ENCODE measurements at places on chromosomes 1 and 21.
A peak's percentile ranks its signal among the peaks of the same experiment; 100 is the strongest.

DNA sequence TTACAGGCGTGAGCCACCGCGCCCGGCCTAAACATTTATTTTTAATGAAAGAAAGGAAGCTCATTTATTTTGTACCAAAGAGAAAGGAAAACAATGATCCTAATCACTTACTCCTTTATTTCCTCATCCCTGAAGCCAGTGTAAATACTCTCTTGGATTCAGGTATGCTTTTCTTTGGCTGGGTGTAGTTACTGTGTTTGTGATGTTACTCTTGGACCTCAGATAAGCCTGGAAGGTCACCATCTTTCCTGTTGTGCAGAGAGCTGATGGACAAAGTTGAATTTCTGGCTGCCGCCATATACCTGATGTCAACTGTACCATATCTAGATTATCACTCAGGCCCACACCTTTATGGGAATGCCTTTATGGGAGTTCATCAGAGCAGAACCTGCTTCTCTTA lies 35.4 kb upstream of the FOXE3 start:
- DNase-seq: no peak

DNA sequence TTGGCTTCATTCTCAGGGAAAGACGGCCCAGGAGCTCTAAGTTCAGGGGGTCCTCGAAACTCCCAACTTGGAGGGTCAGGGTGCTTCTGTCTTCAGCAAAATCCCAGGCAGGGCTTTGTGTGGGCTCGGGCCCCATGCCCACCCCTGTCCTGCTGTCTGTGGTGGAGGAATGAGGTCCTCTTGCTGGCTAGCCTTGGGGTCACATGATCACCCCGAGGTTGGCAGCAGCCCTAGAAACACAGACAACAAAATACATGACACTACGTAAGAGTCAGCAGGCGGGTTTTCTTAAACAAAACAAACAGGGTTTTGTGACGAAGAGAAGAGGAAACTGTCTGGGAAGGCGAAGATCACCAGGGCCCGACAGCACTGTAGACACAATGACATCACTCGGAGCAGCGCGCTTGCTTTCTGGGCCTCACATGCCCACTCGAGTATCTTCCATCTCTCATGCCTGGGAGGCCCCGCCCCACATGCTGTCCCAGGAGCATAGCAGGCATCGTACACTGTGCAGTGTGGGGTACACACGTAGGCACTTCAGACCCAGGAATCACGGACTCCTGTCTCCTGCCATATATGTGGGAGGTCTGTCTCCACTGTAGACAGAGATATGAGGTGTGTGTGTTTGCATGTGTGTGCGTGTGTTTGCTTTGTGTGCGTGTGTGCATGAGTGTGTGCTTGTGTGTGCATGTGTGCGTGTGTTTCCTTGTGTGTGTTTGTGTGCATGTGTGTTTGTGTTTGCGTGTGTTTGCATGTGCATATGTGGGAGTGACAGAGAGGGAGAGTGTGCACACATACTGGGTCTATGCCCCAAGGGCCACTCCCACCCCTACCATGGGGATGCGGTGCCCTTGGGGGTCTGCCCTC lies 94.7 kb downstream of the SIK1 start:
- DNase-seq: no peak

GRCh38 chr1:179935909-179936496 lies 18.6 kb upstream of the CEP350 start:
- no peak for DNase-seq

GRCh38 chr1:83058327-83058726 lies 940.6 kb downstream of the TTLL7 start:
- DNase-seq: no peak

DNA sequence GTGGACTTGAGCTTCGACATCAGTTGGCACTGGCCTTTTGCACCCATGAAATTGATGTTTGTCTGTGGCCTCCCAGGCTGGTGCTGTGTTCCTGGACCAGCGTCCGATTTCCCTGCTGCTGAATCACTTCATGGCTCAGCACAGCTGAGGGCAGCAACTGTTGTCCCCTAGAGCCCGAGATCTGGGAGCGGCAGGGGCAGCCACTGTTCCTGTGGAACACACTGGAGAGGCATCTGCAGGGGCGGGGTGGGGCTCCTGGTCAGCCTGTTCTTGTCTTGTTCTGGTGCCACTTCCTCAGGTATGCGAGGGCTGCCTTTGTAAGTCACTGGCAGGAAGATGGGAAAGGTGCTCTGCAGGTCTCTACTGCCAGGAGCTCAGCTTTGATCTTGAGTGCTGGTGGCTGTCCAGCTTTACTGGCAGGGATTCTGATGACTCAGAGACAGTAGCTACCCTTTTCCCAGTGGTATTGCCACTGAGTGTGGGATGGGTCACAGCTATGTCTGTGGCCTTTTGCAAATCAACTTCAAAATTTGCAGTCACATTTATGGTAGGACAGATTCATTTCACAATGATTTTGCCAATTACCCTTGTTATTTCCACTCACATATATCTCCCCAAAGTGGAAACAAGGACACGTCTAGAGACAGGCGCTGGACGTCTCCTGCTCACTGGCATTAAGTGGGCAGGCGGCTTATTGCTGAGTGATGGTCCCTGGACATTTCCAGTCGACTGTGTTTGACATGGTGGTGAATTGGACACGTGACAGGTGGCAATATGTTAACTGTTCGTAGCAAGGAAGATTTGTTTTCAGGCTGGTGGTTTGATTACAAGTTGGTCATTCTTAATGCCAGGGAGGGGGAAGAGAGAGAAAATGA lies 15.3 kb downstream of the AGPAT3 start:
- no peak for DNase-seq

- DNase-seq: no peak
Measured at GRCh38 chr1:9373619-9374018, 80.9 kb downstream of the SPSB1 start.

DNA sequence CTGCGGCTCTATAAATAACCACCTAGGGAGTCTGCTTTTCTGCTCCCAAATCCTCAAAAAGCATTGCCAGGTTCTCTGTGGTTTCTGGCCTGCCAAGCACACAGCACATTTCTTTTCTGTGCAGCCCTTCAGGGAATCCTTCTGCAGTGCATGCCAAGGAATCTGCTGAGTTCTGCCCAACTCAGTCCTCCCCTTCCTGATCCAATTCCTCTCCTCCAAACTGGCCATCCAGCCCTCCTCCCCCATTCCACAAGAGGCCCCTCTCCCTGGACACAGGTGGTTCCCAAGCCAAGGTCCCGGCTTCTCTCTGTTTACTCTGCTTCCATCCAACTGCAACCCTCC lies 61.8 kb downstream of the HIVEP3 start:
- no peak for DNase-seq

- no peak for DNase-seq
Measured at GRCh38 chr1:99749504-99750347, 16.7 kb downstream of the FRRS1 start.

DNA sequence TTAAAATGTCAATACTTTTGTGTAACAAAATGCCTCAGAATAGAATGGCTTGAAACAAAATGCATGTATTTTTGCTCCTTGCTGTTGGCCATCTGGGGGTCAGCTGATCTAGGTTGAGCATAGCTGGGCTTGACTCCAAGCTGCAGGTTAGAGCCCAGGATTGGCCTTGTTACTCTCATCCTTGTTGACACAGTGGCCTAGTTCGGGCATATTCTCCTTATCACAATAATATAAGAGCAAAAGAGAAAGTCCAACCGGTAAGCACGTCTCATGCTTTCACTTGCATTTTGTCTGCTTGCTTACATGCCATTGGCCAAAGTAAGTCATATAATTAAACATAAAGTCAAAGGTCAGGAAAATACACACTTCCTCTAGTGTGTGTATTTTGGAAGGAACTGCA lies 456.2 kb downstream of the KCNT2 start:
- no peak for DNase-seq

GRCh38 chr1:10424034-10424433 lies 6.2 kb upstream of the CENPS start:
- no peak for DNase-seq

GRCh38 chr21:37446552-37446951 lies 80.0 kb downstream of the DYRK1A start:
- no peak for DNase-seq

DNA sequence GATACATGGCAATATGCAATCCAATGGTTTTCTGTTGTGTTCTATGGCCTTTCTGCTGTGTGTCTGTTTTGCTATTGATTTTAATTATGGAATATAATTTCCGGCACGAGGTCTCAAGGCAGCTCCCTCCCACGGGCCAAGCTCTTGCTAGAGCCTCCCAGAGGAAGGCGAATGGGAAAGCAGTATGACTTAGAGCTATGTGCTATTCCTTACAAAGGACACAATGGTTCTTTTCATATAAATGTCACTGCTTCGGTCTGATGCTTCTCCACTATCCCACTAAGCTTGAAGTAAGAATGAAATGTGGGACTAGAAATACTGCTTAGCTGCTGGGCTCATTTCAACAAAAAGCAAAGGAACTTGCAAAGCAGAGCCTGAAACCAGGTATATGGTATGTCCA lies 322.2 kb upstream of the BEND5 start:
- no peak for DNase-seq

DNA sequence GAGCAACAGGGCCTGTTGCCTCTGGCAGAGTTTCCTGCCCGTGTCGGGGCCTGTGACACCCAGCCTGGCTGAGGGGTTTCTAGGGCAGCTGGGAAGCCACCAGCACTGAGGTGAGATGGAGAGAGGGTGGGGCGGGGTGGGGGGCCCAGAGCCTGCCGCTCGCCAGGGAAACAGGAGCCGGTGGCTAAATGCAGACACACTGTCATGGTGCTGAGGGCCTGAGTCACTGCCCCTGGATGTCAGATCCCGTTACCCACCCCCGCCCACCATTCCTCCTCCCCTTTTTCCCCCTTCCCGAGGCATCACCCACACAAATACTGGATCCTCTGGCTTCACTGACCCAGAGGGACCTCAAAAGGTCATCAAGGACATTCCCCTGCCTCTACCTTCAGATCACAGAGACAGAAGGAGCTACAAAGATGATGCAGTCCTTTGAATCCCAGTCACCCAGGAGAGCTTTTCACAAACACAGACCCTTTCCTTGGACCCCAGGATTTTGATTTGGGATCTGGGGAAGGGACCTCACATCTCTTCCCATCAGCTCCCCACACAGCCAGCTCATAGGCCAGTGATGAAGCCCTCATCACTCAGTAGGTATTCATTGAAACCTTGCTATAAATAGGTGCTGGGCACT lies 1.9 kb upstream of the HSPB7 start:
- no peak for DNase-seq

GRCh38 chr1:162878000-162878596 lies 17.1 kb upstream of the CCDC190 start:
- DNase-seq: peak; percentile 3

DNA sequence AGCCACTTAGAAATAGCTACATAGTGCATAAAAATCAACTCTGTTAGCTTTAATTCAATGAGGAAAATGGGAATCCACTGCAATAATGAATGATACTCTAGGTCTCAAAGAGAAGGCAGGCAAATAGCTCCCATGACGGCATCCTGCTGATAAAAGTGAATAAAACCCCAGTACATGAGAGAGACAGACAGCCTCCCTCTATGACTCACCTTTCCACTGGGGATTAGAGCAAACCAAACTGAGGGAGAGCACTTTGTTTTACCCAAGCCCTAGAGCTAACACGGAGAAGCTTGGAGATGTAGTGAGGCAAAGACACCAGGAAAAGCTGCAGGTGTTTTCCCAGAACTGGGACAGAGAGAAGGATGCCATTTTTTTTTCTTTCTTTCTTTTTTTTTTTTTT lies 621.9 kb downstream of the LRRIQ3 start:
- no peak for DNase-seq

DNA sequence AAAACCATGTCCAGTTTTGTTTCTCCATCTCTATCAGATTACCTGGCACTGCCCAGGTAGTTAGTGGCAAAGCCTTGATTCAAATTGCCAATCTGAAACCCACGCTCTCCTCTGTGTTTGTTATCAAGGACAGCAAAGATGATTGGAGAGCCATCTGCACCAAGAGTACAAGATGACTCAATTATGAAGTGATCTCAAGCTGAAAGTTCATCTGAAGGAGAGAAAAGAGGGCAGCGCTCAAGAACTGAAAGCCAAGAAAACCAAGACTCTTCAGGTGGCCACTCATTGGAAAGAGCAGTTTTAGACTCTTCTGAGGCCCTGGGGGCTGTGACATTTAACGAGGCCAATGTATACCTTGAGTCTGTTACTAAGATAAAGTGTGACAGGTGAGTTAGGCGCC lies 13.8 kb downstream of the RXRG start:
- DNase-seq: no peak

DNA sequence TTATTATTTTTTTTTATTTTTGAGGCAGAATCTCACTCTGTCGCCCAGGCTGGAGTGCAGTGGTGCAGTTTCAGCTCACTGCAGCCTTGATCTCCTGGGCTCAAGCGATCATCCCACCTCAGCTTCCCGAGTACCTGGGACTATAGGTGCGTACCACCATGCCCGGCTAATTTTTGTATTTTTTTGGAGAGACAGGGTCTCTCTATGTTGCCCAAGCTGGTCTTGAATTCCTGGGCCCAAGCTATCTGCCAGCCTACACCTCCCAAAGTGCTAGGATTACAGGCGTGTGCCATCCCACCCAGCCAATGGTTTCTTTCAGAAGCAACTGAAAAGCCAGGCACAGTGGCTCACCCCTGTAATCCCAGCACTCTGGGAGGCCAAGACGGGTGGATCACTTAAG lies 2.3 kb downstream of the KRTCAP2 start:
- DNase-seq: no peak

GRCh38 chr1:243494741-243495431 lies 239.0 kb downstream of the SDCCAG8 start:
- no peak for DNase-seq

DNA sequence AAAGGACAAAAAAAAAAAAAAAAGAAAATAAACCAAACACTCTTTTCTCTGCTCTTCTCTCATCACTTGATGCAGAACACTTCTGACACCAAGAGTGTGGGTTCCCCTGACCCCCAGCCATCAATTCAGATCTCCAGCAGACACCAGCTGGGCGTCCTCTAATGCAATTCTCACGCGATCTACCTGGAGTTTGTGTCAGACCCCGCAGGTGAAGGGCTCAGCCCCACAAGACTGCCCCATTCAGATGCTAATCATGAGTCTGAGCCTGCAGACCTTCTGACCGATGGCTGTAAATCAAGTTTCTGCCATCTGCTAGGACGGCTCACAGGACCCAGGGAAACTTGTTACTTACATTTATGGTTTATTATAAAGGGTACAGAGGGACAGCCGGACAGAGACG lies 133.6 kb upstream of the C1orf174 start:
- no peak for DNase-seq

- peak; percentile 43 for DNase-seq
Measured at GRCh38 chr1:217027403-217028080, 304.3 kb upstream of the ESRRG start.

DNA sequence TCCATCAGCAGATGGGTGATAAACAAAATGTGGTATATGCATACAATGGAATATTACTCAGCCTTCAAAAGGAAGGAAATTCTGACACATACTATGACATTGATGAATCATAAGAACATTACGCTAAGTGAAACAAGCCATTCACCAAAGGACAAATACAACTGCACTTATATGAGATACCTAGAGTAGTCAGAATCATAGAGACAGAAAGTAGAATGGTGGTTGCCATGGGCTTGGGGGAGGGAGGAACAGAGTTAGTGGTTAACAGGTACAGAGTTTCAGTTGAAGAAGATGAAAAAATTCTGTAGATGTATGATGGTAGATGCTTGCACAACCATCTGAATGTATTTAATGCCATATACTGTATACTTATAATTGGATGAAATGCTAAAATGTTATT lies 39.1 kb upstream of the KCNK2 start:
- no peak for DNase-seq

Measured in OCI-LY7 (cell line).